ENCODE measurements at places on chromosomes 2 and 18.
A peak's percentile ranks its signal among the peaks of the same experiment; 100 is the strongest.

DNA sequence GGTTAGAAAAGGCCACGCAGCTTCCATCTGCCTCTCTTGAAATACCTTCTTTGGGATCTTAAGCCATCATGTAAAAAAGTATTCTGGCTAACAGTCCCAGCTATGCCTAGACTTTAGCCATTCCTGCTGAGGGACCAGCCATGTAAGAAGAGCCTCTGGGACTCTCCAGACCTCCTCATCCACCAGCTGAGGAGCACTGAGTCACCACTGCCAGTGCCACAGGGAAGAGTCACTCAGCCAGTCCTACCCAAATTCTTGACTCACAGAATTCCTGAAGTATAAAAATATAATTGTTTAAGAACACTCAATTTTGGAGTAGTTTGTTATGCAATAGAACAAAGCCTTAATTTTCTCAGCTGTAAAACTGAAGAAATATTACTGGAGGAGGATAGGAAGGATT lies 436.7 kb downstream of the ZEB2 start:
- DNase-seq: no peak

DNA sequence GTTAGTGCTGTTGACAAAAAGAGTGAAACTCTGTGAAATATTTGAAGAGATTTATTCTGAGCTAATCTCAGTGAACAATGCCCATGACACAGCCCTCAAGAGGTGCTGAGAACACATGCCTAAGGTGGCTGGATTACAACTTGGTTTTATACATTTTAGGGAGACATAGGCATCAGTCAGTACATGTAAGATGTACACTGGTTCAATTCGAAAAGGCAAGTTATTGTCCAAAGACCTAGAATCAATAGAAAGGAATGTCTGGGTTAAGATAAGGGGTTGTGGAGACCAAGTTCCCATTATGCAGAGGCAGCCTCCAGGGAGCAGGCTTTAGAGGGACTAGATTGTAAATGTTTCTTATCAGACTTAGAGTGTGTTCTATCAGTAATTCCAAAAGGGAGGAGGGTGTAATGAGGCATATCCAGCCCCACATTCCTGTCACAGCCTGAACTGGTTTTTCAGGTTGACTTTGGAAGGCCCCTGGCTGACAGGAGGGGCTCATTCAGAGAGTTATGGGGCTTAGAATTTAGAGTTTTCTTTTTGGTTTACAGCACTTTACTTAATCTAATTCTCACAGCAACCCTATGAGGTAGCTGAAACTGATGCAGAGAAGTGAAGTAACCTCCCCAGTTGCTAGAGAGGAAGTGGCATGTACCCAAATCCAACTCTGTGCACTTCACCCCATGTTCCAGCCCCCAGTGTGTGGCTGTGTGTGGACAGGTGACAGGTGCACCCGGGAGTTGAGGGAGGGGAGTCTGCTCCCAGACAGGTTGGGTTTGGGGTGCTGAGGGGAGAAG lies 28.3 kb upstream of the ASAP2 start:
- DNase-seq: no peak

- no peak for DNase-seq
Observed at GRCh38 chr2:69811591-69811990, 17.9 kb upstream of the GMCL1 start.

DNA sequence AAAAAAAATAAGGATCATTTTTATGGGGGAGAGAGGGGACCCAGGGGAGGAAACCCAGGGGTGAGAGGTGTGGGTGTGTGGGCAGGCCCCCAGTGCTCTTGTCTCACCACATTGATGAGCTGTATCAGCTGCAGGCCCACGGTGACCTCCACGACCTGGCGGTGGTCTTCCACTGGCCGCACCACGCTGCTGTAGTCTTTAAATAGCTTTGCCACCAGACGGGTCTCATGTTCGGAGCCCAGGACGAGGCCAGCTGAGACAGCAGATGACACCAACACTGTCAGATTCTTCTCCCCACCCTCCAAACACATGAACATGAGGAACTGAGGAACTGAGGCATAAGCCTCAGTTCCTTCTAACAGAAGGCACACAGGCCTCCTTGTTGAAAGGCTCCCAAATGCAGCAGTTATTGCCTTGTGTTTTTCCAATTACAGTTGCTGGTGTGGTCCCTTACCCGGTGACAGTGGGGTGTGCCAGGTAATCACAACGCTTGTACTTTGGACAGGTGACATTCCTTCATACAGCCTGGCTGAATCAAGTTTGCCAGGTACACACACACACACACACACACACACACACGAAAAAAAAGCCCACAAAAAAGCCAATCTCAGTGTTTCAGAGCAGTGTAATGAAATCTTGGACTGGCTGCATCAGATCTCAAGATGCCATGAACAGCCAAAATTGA lies 4.7 kb downstream of the CHRNA1 start:
- no peak for DNase-seq

DNA sequence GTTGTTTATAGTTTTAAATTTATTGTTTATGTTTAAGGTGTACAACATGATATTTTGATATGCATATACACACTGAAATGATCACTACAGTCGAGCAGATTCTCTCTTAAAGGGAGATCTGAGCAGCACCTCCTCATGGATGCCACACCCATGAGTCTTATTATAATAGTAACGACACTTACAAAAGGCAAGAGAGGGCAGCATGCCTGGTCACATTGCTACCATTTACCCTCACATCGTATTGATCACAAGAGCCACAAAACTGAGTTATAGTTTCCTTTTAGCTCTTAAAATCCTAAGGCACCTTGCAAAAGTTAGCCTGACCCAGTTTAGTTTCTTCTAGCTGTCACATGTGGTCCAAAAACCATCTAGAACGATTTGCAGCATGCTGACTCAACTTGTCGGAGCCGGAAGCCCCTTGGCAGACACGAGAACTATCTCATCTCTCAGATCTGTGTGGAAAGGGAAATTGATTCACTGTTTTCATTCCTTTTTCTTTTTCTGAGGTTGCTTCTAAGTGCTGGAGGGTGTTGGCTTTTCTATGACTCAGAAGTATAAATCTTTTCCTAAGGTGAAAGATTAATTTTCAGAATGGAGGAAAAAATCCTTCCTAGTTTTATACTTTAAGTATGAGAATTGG lies 85.3 kb downstream of the CDC42EP3 start:
- DNase-seq: peak; percentile 56

GRCh38 chr18:47727409-47727808 lies 203.1 kb downstream of the SMAD2 start:
- DNase-seq: no peak

DNA sequence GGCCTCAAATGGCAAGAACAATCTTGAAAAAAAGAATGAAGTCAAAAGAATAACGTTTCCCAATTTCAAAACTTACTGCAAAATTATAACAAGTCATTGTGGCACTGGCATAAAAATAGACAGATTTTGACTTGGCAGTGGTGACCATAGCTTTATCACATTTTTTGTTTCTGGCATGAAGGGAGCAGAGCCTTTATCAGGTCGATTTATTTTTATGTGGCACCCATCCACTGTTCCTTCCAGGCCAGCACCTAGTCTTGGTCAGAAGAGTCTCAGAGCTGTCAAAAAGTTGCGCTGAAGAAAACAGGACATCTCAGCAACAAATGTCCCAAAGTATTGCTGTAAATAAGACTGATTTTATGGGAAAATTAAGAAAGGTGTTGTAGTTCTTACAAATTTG lies 92.4 kb downstream of the TRABD2A start:
- DNase-seq: no peak

- DNase-seq: no peak
Observed at GRCh38 chr2:129761569-129762021, 217.9 kb upstream of the RAB6C start.

GRCh38 chr18:56068701-56069100 lies 480.7 kb upstream of the TCF4 start:
- DNase-seq: no peak

- DNase-seq: no peak
Observed at GRCh38 chr2:128307595-128307994, 11.1 kb downstream of the HS6ST1 start.

DNA sequence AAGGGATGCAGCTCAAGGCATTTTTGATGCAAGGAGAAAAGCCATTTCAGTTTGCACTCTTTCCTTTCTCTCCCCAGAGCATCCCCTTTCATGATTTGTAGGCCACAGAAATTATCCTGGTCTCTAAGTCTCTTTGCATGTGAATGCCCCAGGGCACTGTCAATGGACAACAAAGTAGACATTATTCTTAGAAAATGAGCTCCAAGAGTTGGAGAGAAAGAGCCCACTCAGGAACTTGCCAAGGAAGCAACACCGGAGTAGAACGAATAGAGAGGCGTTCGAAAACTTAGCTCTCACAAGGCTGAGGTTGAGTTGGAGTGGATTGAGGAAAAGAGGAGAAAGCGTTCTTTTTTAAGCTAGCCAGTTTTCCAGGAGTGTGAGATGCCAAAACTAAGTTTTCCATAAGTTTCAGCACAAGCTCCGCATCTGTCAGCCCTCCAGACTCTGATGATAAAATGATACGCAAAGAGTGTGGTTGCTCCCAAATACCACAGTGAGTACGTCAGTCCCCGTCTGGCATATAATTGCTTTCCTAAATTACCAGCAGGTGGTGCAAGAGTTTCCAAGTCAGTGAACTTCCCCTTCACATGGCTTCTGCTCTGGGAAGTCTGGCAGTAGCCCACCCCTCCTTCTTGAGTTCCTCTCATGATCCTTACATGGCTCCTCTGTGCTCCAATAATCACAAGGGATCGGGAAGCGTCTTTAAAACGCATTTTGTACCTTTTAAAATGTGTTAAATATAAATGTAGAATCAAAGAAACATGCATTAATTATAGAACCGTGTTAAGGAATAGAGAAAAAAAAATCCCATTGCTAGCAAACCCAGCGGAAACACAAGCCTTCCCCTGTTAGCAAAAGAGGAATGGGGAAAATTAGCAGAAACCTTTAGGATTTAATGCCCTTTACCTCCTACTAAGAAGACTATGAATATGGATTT lies 1060.6 kb upstream of the FANCL start:
- DNase-seq: no peak

- DNase-seq: no peak
Observed at GRCh38 chr2:196718419-196719109, 79.0 kb downstream of the CCDC150 start.

GRCh38 chr18:76495435-76496193 lies 572 bp upstream of the ZNF516 start:
- no peak for DNase-seq

- no peak for DNase-seq
Observed at GRCh38 chr2:118832071-118832790, 15.2 kb downstream of the EN1 start.

DNA sequence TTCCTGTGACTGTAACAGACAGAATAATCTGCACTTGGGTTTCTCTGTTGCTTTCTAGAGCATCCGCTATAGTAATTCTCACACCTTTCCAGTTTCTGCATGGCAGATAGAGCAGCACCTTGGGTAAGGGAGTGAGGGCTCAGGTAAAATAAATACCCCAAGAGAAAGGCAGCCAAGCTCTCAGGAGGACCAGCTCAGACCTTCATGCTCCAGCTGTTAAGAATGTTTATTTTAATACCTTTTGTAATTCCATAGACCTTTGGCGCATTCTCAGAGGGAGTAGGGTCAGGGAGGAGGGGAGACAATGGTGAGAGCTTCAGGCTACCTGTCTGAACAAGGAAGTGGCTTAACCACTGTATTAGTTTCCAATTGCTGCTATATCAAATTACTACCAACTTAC lies 16.2 kb upstream of the TMEM178A start:
- no peak for DNase-seq

GRCh38 chr2:110216803-110217202 lies 4.5 kb upstream of the MTLN start:
- no peak for DNase-seq

DNA sequence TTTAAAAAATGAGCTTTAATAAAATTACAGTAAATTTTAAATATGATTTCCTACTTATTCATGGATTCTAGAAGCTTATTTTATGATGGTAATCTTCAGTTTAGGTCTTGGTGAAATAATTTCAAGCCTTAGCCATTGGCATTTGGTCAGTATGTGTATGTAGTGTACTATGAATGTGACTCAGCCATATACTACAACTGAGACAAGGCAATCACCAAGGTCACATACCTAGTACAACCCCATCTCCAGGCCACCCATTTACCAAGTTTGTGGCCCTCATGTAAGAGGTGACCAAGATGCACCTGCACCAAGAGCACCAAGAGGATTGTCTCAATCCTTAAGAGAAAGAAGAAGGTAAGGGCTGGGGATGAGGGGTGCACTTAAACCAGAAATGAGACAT lies 54.8 kb upstream of the FRZB start:
- no peak for DNase-seq

DNA sequence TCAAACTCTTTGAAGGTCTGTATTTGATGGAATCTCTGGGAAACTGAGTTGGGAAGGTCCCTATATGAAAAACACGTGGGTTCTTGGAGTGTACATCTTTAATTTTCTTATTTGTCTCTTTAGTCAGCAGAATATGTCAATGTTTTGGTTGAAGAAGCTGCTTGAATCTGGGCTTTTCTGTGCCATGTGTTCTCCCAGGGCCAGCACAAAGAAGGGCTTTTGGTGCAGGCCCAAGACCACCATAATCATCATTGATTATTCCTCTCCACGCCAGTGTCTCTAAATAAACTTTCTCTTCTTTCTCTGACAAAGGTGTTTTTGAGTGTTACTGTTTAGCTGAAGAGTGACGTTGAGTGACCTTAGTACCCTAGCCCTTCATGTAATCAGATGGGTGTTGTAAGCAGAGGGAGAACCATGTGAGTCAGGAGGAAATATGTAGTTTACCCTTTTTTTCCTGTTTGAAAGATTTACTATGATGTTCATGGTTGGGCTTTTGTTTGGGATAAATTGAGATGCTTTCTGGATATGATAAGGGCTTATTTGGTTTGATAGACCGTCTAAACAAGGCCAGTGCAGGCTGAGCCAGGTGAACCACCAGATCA lies 11.6 kb upstream of the TNP1 start:
- DNase-seq: no peak

DNA sequence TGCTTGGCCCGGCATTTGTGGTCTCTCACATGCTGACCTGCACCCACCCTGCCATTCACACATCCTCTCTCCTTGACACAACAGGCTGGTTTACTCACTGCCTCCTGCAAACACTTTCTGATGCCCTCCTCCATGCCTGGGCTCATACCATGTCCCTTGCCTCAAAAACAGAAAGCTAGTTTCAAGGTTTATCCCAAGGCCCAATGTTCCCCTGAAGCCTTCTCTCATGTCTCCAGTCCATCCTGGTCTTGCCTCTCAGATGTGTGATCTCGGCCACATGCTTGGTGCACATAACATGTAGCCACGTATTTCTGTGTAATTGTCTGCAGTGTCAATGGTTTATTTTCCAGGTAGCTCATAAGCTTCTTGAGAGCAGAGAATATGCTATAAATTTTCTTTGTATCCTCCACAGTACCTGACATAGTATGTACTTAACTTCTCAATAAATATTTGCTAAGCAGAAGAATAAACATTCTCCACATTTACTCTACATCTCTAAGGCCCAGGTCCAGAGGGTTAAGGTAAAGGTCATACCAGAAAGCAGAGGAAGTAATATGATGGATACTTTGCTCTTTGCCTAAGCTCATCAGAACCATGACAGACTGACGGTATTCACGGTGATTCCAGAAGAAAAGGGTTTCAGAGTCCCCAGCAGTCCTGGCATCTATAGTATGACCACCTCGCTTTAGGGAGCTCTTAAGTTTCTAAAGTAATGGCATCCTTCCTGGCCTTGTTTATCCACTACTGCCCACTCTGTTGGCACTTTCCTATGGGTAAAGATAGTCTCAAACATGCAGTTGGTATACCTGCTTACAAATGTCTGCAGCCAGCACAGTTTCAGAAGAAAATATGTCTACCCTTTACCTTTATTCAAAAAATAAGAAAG lies 163.4 kb upstream of the ZFP36L2 start:
- DNase-seq: no peak

GRCh38 chr2:112147382-112148168 lies 9.4 kb downstream of the FBLN7 start:
- no peak for DNase-seq

GRCh38 chr2:200670313-200670712 lies 84.5 kb downstream of the AOX1 start:
- no peak for DNase-seq

Measured in activated T-cell treated with anti-CD3 and anti-CD28 coated beads for 4 hours (primary cell).